ENCODE measurements at places on chromosomes 11 and 22. TPM values are rescaled to one million over a fixed set of nuclear protein-coding genes. Genes with fewer than 3 reads are reported as not detected.

DNA sequence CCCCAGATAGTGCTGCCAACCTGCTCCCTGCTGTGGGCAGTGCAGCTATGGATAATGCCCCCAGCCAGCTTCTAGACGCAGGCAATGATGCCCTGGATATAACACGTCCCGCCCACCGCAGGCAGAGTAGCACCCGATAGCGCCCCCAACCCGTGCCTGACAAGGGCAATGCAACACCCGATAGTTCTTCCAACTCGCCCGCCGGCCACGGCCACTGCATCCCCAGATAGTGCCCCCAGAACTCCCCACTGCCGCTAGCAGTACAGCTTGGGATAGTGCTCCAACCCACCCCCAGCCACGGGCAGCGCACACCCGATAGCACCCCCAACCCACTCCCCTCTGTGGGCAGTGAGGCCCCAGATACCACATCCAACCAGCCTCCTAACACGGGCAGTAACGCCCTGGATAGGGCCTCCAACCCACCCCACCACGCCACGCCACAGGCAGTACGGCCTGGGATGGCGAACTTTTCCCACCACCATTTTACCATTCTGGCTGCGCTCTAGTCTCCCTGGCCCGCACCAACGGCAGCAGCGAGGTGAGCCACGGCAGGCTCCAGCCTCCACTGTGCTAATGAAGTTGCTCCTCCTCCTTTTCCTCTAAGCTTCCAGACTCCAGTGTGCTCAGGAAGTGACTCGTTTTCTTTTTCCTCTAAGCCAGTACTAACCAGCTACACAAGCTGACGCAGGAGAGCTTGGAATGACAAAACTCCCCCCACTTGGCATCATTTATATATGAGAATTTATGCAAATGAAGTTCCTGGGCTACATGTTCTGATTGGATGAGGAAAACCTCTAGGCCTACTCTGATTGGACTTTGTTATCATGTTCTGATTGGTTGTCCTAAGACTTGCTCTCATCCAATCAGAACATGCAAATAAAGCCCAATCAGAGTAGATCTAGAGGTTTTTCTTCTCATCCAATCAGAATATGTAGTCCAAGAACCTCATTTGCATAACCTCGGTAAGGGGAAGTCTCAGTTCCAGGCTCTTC lies 3.0 kb upstream of the RFPL3 start:
- no peak for DNase-seq
- H3K4me3 ChIP-seq: no peak overlapping the region
- peaks cover 3% of the 10 kb centered on the region for H3K27me3 ChIP-seq
- H3K27ac ChIP-seq: no peak overlapping the region
- no peaks in the 10 kb centered on the region for H3K4me1 ChIP-seq
- H3K36me3 ChIP-seq: no peaks in the 10 kb centered on the region

GRCh38 chr11:35214226-35214770 lies 75.3 kb downstream of the CD44 start:
- peak overlapping the region; percentile 60 for H3K27ac ChIP-seq
- H3K4me1 ChIP-seq: peaks cover 31% of the 10 kb centered on the region
- no peak for DNase-seq
- peaks cover 28% of the 10 kb centered on the region for H3K36me3 ChIP-seq
- no peak overlapping the region for H3K4me3 ChIP-seq

DNA sequence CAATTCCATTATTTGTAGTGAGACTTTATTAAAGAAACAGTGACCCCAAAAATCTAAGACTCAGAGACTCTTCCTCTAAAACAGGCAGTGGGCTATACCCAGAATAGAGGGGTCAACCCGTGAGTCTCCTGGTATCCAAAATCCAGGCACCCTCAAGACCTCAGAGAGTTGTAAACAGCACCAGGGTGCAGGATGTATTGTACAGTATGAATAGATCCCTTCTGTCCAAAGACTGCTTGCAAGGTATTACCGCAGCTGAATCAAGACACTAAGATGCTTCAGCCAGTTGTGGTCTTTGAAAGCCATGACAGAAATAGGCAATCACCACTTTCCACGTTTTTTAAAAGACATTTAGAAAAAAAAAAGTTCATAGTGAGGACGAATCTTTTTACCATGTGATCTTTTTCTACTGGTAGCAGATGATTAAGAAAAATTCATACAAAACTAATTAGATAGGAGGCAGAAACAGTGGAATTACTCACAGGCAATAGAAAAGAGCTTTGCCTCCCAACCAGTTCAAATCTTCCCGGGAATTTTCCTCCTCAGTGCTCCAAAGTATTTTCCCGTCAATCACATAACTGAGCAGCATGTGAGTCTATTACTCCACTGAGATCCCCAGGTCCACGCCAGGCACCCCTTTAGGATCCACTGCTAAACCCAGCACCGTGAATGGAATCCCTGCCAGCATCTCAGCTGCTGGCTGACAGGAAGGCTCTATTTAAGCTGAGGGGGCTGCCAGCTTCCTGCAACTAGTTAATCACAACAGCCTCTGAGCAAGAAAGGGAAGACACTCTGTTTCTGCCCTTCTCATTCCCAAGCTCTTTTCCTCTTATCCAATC lies 113.1 kb downstream of the ETS1 start:
- H3K4me3 ChIP-seq: no peak overlapping the region
- DNase-seq: no peak
- peak overlapping the region; percentile 77 for H3K27ac ChIP-seq
- peaks cover 66% of the 10 kb centered on the region for H3K4me1 ChIP-seq

GRCh38 chr11:126697936-126698335 lies 302.6 kb downstream of the KIRREL3 start:
- H3K4me3 ChIP-seq: no peak overlapping the region
- no peak overlapping the region for H3K27ac ChIP-seq
- H3K27me3 ChIP-seq: no peaks in the 10 kb centered on the region
- H3K4me1 ChIP-seq: peaks cover 4% of the 10 kb centered on the region

SCN4B gene
- total RNA-seq: 0.42 TPM

DNA sequence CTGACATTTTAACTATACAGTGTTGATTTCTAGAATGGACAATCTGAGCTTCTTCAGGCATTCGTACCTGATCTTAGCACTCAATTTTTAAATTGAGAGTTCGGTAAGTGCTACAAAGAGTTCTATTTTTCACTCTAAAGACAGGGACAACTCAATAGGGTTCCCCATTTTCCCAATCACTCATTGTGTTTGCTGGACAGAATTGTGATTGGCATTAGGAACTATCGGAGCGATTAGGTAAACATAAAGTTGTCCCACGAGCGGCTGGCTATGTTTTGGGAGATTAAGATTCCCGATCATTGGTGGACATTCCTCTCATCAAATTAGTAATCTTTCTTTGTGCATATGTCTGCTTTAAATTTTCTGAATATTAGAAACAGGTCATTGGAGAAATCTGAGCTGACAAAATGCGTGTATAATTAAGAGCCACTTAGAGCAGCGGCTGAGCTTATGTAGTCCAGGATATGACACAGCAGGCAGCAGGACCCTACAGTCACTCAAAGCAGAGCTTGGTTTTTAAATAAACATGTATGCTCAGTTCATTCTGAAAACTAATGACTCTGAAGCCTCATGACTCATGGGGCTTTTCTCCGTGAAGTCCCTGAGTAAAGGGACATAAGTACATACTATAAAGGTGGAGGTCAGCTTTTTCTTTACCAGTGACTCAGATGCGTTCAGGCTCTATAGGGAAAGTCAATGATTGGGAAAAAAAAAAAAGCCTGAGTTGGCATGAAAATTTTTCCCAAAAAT lies 109.4 kb downstream of the GRIA4 start:
- H3K27ac ChIP-seq: no peak overlapping the region
- H3K27me3 ChIP-seq: peaks cover 2% of the 10 kb centered on the region
- no peak overlapping the region for H3K4me3 ChIP-seq
- DNase-seq: no peak
- H3K36me3 ChIP-seq: no peaks in the 10 kb centered on the region

DDI1 gene
- total RNA-seq: not detected

DNA sequence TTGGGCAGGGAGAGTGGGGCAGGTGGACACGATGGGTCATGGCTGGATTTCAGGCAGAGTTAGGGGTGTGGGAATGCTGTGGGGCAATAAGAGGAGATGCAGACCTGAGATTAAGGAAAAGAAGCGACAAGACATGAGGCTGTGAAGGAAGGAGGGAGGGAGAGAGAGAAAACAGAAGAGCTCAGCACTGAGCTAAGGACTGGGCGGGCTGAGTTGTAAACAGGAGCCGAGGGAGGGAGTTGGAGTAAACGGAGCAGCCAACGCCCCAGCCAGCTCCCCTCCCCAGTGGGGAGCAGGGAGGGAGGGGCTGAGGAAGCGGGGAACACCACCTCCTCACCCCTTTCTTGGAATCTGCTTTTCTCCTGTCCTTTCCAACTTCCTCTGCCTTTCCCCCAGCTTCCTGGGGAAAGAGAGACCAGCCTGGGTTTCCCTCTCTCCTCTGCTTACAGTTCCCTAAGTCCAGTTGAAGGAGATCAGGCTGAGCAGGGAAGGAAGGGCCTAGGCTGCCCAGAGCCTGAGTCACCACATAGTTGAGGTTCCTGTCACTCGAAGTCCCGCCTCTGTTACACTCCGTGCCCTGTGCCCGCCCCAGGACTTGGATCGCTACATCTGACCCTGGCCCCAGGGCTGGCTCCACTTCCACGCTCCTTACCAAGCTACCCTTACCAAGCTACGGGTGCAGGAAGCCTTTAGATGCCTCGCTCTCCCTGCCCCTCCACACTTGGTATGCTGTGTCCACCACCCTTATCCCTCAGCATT lies 6.7 kb upstream of the AHNAK start:
- peaks cover 67% of the 10 kb centered on the region for H3K4me1 ChIP-seq
- DNase-seq: no peak
- peak overlapping the region; percentile 98 for H3K27ac ChIP-seq
- peaks cover 4% of the 10 kb centered on the region for H3K36me3 ChIP-seq
- H3K4me3 ChIP-seq: peak overlapping the region; percentile 67

GRK2 gene
- 36.1 TPM for total RNA-seq

KCTD14 gene
- 0.47 TPM for total RNA-seq

- no peak overlapping the region for H3K4me3 ChIP-seq
- no peaks in the 10 kb centered on the region for H3K27me3 ChIP-seq
- no peak overlapping the region for H3K27ac ChIP-seq
- DNase-seq: no peak
These were observed 13.2 kb downstream of the PPARA start for GRCh38 chr22:46163557-46163888.

- DNase-seq: no peak
- H3K36me3 ChIP-seq: peaks cover 3% of the 10 kb centered on the region
- no peaks in the 10 kb centered on the region for H3K27me3 ChIP-seq
These were observed 3.0 kb downstream of the FBXO7 start for GRCh38 chr22:32477596-32477995.

DNA sequence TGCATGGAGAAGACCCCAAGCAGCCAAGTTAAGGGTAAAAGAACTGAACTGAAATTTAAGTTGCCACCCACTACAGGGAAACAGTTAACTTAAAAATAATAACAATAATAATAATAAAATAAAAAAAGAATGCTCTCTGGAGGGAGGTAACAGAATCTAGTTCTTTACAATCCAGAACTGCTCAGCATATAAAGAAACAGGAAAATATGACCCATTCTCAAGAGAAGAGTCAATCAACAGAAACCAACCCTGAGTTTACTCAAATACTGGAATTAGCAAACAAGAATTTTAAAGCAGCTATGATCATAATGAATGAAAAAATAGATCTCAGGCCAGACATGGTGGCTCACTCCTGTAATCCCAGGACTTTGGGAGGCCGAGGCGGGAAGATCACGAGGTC lies 53.8 kb downstream of the DENND5A start:
- no peak overlapping the region for H3K27ac ChIP-seq
- peaks cover 63% of the 10 kb centered on the region for H3K4me1 ChIP-seq
- no peaks in the 10 kb centered on the region for H3K36me3 ChIP-seq

SRSF8 gene
- total RNA-seq: 45.2 TPM

- H3K4me1 ChIP-seq: peaks cover 51% of the 10 kb centered on the region
- H3K4me3 ChIP-seq: no peak overlapping the region
- no peak for DNase-seq
- no peak overlapping the region for H3K27ac ChIP-seq
- H3K27me3 ChIP-seq: no peaks in the 10 kb centered on the region
These were observed 14.0 kb upstream of the KCTD14 start for GRCh38 chr11:78037056-78037455.

DNA sequence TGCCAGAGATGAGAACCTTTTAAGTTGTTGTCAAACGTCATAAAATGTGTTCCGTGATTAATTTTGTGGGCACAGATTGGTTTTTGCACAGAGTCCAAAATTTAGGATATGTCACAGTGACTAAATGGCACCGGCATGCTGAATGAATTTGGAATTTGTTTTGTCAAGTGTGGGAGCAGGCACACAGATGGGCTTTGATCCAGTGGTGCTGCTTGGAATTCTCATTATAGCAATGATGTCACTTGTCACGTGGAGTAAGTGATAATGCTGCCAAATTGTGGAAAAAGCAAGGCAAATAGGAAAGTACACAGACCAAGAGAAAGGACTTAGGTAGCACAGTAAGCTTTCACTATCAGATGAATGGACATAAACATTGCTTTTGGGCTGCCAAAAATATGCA lies 8.0 kb upstream of the LIN7C start:
- no peak overlapping the region for H3K27ac ChIP-seq
- peaks cover 1% of the 10 kb centered on the region for H3K36me3 ChIP-seq
- no peak for DNase-seq
- no peak overlapping the region for H3K4me3 ChIP-seq
- no peaks in the 10 kb centered on the region for H3K4me1 ChIP-seq

RAB38 gene
- not detected for total RNA-seq

DNA sequence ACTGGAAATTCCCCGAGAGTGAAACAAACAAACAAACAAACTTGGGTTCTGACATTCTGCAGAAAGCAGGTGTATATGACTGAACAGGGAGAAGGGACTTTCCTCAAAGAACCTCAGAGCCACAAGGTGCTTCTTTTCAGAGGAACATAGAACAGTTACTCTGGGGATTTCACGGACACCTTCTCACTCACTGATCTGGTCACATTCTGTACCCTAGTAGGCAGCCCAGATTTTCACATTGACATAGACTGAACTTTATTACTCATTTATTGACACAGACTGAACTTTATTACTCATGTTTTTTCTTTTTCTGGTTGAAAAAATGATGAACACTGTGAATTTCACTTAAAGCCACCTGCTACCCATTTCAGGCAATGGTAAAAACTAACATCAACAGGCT lies 263.0 kb downstream of the OPCML start:
- DNase-seq: no peak
- no peaks in the 10 kb centered on the region for H3K36me3 ChIP-seq

GRCh38 chr11:91373497-91373896 lies 851.1 kb upstream of the FAT3 start:
- H3K27ac ChIP-seq: no peak overlapping the region
- H3K36me3 ChIP-seq: no peaks in the 10 kb centered on the region
- H3K27me3 ChIP-seq: peaks cover 4% of the 10 kb centered on the region
- H3K4me3 ChIP-seq: no peak overlapping the region
- H3K4me1 ChIP-seq: no peaks in the 10 kb centered on the region

DNA sequence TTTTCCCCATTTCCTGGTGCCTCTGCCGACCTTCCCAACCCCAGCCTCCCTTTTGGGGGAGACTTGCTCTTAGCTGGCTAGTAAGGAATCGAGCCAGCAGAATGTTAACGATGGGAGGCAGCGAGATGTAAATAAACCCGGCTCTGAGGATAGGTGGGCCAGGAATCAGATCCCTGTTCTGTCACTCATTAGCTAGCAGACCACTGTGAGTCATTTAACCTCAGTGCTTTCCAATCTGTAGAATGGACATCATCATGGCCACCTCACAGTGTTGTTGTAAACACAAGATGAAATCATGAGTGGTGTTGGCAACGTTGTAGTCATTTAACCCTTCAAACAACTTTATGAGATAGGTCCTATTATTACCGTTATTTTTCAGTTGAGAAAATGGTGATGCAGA lies 208.6 kb downstream of the KIRREL3 start:
- H3K27ac ChIP-seq: no peak overlapping the region
- H3K4me1 ChIP-seq: no peaks in the 10 kb centered on the region
- no peaks in the 10 kb centered on the region for H3K36me3 ChIP-seq

DDIAS gene
- 1.8 TPM for total RNA-seq

ANGPTL5 gene
- not detected for total RNA-seq

LRRC56 gene
- total RNA-seq: 2.7 TPM
